Breast epithelium (tissue), 4 donors: ENCODE measurements at places on chromosomes 13 and 19. TPM values are rescaled to one million over a fixed set of nuclear protein-coding genes. Genes with fewer than 3 reads are reported as not detected.
A peak's percentile ranks its signal among the peaks of the same experiment; 100 is the strongest.

DNA sequence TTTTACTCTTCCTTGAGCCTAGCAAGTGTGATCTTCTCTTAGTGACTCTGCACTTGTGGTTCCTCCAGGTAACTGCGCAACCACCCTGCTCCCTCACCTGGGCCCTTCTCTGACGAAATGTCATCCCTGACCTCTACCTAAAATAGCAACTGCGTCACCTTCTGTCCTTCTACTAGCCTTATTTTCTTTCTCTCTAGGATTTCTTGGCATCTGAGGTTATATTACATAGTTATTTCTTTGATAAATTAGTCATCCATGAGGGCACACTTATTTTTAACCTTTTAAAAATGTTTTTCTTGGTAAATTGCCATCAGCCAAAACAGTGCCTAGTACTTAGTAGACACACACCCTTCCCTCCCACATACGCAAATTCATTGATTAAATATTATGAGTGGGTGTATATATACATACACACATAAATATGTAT lies 355.5 kb downstream of the ENOX1 start:
- DNase-seq: no peak

GRCh38 chr13:74187564-74187963 lies 53.4 kb upstream of the KLF12 start:
- DNase-seq: no peak

- DNase-seq: no peak
Observed at GRCh38 chr13:80160110-80160509, 180.8 kb downstream of the SPRY2 start.

DNA sequence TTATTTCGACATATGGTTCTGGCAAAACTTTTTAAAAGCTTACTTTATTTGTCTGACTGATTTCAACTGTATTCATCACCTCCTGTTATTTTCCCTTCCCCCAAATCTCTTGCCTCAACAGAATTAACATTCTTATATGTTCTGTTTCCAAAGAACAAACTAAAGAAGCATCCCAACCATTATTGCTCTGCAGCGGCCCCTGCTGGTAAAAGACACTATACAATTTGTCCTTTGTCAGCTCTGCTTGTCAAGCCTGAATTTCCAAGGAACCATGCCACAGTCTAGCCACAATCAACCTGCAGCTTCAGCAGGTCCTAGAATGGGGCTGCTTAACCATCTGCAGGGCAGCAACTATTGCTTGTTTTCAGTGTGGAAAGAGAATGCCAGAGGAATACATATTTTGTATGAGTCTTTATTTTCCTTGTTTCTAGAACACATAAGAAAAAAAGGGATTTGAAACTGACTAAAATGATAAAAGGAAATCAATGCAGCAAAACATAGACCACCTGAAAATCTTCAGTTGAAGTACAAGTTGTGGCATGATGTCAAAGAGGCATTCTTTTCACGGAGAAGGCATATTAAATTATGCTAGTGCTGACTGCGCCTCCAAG lies 845.3 kb downstream of the DIAPH3 start:
- DNase-seq: no peak

GRCh38 chr13:28470296-28470695 lies 24.6 kb downstream of the FLT1 start:
- no peak for DNase-seq

- DNase-seq: no peak
Observed at GRCh38 chr13:35716186-35716585, 239.7 kb upstream of the MAB21L1 start.

DNA sequence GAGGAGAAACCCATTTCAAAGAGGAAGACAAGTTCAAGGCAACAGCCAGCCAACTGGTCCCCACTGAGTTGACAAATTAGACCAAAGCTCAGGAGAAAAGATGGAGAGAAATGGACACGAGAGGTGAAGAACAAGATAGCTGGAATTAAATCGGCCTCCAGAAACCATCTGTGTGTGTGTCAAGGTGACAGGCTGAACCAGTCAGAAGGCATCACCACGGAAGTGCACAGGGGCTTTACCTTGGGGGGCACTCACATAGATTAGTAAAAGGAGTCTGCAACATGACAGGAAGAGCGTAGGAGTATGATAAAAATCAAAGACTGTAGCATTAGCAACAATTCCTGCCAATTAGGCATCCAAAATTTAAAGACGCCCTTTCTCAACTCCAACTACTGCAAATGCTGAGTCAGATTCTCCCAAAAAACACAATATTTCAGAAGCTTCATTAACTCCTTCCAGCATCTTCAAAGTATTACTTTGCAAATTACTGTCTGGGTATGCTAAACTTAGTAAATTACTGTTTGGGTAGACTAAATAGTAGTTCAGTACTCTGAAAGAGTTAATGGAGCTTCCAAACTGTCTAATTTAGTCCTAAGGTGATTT lies 66.2 kb downstream of the FOXO1 start:
- DNase-seq: no peak

- DNase-seq: no peak
Observed at GRCh38 chr19:38592940-38593339, 24.8 kb downstream of the MAP4K1 start.

DNA sequence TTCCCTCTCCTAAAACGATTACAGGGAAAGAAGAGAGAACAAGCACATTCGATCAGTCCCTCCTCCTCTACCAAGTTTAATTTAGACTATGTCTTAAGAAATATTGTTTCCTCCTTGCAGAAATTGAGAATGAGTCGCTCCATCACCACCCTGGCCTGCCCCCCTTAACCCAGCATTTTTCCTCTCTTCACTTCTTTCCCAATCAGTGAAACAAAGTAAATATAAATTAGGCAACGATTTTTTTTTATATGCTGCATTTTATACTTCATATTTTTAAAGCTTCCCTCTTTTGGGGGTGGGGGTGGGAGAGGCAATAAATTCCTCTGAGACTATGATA lies 300.0 kb downstream of the SPRY2 start:
- DNase-seq: no peak

GRCh38 chr13:67554286-67554685 lies 324.1 kb upstream of the PCDH9 start:
- DNase-seq: no peak

DNA sequence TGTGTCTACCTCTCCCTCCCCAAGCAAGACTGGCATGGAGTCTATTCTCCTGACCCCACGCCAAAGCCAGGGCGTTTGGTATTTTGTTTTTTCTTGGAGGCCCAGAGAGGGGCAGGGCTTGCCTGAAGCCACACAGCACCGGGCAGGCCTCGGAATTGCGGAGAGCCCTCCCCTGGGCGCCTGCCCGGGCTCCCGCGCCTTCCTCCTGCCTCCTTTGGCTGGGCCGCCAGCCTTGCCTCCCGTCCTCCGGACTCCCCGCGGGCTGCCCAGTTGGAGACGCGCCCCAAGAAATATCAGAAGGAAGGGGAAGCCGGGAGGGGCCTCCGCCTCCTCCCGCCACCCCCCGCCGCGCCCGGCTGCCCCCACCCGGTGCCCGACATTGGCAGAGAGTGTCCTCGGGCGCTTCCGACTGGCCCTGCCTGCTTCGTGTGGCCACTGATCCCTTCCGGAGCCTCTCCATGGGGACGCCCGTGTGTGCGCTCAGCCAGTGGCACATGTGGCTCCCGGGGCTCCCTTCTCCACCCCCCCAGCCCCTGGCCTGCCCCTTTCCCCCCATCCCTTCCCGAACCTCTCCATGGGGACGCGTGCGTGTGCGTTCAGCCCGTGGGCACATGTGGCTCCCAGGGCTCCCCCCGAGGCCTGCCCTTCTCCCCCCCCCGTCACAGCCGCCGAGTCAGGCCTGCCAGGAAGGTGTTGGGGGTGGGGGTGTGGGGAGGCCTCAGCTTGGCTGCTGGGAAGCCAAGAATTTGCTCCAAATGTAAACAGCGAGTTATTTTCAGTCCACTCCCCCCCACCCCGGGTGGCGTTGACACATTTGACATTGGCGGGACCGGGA lies 37.3 kb downstream of the NFIC start:
- peak; percentile 88 for DNase-seq

DNA sequence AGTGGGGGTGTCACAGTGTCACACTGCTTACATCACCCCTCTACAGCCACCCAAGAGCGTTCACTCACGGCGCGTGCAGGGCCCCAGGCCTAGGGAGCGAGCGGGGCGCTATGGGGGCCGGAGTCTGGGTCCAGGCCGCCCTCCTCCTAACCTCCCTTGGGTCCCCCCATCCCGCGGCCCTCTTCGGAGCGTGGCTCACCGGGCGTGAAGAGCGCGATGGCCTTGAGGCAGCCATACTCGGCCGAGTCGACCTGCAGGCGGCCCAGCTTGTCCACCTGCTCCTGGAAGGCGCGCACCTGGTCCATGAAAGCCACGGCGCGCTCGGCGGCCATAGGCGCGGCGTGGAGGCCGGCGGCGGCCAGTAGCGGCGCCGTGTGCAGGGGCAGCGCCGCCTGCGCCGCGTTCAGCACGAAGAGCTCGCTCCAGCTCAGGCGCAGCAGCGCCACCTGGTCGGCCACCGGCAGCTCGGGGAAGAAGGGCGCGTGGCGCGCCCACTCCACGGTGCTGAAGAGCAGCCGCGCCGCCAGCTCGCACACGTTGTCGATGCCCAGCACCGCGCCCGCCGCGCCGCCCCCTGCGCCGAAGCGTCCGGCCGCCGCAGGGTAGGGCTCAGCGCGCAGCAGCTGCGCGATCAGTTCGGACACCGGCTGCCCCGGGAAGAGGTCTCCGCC lies 9.4 kb downstream of the OCEL1 start:
- DNase-seq: peak; percentile 50

DNA sequence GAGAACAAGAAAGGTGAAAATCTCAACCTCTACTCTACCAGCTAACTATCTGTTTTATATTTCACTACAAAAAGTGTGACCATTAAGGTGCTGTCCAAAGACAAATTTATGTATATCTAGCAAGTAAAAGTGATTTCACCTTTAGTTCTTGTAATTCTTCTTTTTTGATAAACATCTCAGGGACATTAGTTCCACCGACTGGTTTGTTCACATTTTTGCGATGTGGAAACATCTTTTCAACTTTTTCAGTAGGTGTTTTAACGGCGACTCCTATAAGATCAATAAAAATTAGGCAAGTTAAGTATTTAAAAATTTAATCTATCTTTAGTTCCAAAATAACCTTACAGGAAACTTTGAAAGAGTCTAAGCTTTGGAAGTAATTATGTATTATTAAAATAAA lies 33.3 kb downstream of the CLDN10 start:
- no peak for DNase-seq

GRCh38 chr19:50199259-50199555 lies 4.2 kb upstream of the MYH14 start:
- DNase-seq: no peak

The PSG11 gene
- not detected for total RNA-seq

The PRTN3 gene
- 1.1 TPM for total RNA-seq

The PVR gene
- 22.0 TPM for total RNA-seq

The DIAPH3 gene
- total RNA-seq: 0.88 TPM

The WDR88 gene
- total RNA-seq: not detected

The BRME1 gene
- 1.6 TPM for total RNA-seq

The DYRK1B gene
- 12.1 TPM for total RNA-seq
